ENCODE measurements at places on chromosomes 2 and 18.

DNA sequence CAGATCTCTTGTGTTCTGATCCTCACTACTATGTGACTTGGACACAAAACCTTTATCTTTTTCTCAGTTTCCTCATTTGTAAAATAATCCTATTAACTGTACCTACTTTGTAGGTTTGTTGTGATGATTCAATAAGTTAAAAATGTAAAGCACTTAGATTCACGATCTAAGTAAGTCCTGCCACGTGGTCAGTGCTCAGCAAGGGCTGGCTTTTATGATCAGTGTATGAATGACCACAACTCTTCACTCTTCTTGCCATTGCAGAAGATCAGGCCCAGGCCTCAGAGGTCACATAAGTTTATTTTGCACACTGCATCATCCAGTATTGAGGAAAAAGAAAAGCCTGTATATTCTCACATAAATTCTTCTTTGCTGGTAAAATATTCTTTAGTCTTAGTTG lies 1192.5 kb upstream of the ACVR2A start:
- DNase-seq: no peak

DNA sequence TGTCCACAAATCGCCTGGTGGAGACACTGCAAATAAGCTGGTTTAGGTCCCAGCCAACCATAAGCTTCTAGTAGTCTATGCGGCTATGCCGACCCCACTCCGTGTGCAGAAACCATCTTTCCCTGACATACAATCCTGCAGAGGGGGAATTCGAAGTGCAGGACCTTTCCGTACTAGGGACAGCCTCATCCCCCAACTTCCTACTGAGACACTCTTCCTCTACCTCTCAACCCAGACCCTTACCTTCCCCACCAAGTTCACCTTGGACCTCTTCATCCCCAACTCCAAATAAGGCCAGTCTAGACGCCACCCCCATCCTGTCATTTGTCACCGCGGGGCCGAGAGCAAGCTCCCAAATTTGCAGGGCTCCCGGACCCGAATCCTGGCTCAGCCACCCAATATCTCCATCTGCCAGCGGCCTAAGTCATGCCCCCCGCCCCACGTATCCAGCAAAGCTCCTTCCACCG lies 496 bp downstream of the SUCLG1 start:
- peak; percentile 19 for DNase-seq

DNA sequence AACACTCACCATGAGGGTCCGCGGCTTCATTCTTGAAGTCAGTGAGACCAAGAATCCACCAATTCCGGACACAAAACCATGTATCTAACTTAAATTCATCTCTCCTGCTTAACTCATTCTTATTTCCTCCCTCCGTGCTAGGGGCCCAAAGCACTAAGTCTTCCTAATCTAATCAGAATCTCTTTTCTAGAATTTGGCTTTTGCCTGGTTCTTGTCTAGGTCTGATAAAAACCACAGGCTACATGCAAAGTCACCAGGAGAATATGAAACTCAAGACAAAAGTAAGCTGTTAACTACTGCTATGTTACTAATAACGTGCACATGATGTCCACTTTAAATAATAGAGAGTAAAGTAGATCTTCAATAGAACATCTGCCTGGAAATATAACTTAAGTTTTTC lies 69.9 kb downstream of the TRIP12 start:
- DNase-seq: no peak

- DNase-seq: no peak
Observed at GRCh38 chr2:237873421-237873831, 14.0 kb downstream of the RAMP1 start.

- no peak for DNase-seq
Observed at GRCh38 chr2:69741575-69742321, at the start of gene ANXA4. Gene ANXA4, plus strand, starts transcription at chr2:69742134. Its CDS starts 39,432 bp downstream, at chr2:69781566.

DNA sequence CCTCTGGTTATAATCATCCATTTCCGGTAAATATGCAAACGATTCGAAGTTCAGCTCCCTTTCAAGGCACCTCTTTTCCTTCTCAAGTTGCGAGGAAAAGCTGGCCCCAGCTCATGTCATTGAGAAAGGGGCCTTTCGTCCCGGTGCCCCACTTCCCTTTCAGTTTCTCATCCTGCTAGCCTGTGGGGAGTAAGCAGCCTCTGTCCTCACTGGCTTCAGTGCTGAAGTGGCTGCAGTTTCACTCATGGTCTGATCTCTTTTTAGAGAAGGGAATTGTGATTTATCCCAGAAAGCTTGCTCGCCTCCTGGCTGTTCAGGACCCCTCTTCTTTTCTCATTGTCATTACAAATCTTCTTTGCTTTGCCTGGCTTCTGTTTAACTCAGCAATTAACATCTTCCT lies 207.5 kb downstream of the NR4A2 start:
- DNase-seq: no peak

DNA sequence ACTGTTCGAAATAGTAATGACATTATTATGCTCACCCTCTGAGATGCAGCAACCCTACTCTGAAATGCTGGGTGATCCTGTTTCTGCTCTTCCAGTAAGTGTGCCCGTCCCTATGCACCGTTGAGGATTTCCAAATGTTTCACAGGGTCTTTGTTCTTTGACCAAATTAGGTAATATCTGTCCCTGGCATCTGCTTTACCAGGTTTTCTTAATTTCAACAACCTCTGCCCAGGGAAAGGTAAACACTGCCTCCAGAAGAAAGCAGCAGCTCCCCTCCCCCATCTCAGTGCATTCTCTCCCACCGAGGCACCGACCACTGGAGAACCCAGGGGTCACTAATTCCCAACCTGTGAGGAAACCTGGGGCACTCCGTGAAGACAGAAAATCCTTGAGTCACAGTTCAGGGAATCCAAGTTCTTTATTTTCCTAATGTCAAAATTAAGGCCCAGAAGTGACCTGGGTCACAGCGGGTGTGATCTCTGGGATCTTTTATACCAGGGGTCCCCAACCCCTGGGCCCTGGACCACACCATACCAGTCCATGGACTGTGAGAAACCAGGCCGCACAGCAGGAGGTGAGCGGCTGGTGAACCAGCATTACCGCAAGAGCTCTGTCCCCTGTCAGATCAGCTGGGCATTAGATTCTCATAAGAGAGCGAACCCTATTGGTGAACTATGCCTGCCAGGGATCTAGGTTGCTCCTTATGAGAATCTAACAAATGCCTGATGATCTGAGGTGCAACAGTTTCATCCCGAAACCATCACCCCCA lies 1.2 kb upstream of the GRB14 start:
- DNase-seq: no peak

DNA sequence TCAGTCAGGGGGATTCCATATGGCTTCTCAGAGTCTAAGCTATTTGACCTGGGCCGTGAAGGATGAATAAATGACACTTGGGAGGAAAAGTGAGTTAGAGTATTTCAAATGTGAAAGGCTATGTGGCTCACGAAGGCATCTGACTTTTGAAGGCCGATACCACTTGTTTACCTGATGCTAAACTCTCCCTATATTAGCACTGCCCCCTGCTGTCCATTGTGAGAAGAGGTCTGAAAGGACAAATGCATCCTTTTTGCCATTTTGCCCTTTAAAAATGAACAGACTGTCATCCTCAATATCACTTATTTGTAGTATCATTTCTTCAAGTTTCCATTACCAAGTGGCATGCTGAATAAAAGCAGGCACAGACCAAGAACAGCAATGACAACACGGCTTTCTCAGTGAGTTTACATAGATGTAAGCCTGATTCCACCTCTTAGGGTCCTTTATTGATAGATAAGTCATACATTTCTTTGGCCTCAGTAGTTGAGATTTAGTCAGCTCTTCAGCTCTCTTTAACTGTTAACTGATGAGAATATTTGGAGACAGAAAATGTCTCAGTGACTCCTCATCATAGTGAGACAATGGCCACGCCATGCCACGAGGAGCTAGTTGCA lies 40.1 kb downstream of the DOCK10 start:
- no peak for DNase-seq

GRCh38 chr18:24875286-24875685 lies 414.8 kb downstream of the HRH4 start:
- no peak for DNase-seq

- DNase-seq: no peak
Observed at GRCh38 chr18:45090526-45091140, 409.9 kb downstream of the SETBP1 start.
